ENCODE measurements at places on chromosomes 1 and 21.

DNA sequence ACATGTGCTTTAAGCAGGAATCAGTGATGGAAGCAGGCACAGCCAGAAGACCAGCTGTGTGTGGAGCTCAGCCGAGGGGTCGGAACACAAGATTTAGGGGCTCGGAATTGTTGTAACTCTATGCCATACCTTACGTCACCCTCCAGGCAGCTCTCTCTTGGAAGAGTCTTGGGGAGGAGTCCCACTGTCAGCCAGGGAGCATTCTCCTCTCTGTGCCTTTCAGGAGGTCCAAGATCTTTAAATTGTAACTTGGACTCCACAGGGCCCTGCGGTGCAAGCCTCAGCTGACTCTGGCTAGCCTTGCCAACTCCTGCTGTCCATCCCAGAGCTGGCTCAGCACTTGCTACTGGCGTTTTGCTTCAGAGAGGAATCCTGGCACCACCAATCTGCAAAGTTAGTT, 26.4 kb upstream of the ROR1 start:
- DNase-seq: no peak

- peak; percentile 5 for DNase-seq
Measured at GRCh38 chr1:33143176-33143575, 38.7 kb downstream of the TRIM62 start.

DNA sequence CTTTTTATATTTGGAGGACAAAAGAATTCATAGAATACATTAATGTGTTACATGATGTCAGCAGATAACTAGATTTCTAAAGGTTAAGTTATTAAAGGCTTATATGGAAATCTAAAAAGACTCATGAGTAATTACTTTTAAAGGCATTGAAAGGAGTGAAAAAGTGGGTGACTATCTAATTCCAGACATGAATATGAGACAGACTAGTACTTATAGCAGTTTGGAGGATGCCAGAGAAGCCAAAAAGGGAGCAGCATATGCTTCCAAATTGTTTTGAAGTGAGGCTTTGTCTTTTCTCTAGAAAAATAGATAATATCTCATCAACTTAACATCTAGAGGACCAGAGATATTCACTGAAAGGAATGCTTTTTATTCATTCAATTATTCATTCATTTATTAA, 275.5 kb upstream of the CACYBP start:
- no peak for DNase-seq

DNA sequence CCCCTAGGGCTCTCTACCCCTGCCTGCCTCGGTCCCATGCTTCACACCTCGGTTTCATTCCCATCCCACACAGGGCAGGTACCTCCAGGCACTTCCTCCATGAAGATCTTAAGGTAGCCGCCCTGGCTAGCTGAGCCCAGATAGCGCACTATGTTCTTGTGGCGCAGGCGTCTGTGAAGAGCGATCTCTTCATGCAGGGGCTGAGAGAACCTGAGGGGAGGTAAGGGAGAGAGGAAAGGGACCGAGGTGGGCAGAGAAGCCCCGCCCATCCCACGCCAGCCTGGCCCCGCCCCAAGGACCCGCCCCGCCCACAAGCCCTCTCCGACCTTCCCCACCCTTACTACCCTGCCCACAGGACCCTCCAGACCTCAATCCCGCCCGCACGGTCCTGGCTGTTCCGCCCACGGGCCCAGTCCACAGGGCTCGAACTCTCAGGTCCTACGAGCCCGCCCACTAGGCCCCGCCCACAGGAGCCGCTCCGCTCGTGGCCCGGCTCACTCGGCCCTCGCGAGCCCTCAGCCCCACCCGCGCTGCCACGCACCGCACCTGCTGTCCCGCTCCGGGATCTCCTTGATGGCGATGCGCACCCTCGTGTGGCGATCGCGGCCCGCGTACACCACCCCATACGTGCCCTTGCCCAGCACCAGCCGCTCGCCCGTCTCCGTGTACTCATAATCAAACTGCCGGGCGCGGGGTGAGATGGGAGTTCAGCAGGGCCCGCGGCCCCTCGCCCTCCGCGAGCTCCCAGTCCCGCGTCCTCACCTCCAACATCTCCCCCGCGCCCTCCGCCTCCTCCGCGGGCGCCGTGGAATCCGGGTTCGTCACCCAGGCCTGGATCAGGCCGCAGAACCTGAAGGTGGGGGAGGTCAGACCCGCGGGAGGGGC, 6.4 kb downstream of the MAP3K6 start:
- DNase-seq: no peak

GRCh38 chr1:39980555-39981313, 25.8 kb downstream of the MFSD2A start:
- DNase-seq: no peak

DNA sequence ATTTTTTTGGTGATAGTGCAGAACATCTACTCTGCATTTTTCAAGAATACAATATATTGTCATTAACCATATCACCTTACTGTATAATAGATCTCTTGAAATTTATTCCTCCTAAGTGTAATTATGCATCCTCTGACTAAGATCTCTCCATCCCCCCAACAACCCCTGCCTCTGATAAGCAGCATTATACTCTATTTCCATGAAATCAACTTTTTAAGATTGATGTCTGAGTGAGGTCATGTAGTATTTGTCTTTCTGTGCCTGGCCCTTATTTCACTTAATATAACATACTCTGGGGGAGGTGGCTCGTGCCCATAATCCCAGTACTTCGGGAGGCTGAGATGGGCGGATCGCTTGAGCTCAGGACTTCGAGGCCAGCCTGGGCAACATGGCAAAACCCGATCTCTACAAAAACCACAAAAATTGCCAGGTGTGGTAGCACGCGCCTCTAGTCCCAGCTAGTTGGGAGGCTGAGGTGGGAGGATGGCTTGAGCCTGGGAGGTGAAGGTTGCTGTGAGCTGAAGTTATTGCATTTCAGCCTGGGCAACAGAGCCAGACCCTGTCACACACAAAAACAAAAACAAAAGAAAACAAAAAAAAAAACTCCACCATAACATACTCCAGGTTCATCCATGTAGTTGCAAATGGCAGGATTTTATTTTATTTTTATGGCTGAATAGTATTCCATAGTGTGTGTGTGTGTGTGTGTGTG, 5.7 kb downstream of the ACOT11 start:
- DNase-seq: no peak

GRCh38 chr1:112502826-112503225, 5.9 kb upstream of the WNT2B start:
- DNase-seq: peak; percentile 30

- no peak for DNase-seq
Measured at GRCh38 chr1:213622365-213623063, 365.3 kb upstream of the PROX1 start.

GRCh38 chr1:181936269-181936668, 125.2 kb downstream of the ZNF648 start:
- DNase-seq: no peak

DNA sequence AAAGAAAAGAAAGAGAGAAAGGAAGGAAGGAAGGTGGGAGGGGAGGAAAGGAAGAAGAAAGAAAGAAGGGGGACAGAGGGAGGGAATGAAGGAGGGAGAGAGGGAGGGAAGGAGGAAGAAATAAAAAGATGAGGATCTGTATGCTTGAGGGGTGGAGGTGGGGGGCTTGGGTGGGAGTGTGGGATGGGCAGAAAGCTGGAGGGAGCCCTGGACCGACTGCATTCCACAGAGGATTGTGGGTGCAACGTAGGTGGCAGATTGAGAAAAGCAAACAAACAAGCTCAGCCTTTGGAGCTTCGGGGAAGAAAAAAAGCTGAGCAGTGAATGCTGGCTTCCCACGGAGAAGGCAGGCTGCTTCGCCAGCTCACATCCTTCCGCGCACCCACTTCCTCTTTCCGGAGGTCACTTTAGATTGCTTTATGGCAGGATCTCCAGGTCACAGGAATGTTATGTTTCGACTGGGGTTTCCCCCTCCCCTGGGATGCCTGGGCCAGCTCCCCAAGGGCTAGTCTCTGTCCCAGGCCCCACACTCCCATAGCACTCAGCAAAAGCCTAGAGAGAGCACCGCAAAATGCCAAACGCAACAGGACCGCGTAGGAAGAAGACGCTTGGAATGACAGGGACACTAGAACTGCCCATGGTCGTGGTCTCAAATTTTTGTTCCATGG, 20.7 kb upstream of the LGALS8 start:
- peak; percentile 60 for DNase-seq

GRCh38 chr1:53278298-53278725, 40.0 kb upstream of the MAGOH start:
- no peak for DNase-seq

DNA sequence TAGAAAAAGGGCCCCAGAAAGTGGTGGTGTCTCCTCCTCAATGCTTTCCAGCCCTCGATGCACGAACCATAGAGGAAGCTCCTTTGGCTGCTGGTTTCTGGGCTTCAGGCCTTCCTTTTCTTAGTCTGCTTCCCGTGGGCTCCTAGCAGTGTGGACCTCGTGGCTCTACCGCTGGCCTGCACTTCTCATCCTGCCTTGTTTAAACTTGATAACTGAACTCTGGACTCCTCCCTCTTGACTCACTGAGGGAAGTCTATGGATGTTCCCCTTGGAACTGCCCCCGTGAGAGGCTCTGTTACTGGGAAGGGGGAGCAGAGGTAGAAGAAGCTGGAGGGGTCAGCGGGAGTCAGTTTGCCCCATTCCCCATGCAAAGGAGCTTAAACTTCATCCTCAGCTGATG, 75.3 kb upstream of the WDR26 start:
- DNase-seq: no peak

DNA sequence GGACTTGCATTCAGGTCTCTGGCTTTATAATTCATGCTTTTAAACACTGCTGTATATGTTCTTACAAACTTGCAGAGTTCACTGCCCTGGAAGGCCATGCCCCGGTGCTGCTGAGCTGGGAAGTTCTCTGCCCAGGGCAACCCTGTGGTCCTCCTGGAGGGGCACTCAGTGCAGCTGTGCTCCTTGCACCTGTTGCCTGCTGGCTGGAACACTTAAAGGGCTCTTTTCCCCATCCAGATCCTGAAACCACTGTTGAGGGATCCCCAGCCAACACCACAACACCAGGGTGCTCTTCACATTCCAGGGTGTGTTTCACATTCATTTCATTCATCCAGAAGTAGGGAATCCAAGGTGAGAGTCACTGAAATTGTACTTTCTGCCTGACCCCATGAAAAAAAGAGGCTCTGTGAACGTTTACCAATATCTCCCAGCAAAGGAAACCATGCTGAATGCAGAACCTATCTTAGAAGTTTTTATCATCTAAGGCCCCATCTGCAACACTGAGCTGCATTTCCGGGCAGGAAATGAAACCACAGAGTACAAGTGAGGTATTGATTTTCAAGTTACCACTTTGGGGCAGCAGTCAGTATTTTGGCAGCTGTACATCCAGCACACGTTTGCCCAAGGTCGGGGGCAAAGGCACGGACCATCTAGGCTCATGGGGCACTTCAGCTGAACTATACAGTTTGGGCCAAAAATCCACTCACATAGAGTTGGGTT, 16.4 kb upstream of the KIAA0040 start:
- no peak for DNase-seq

GRCh38 chr1:94265906-94266305, 28.5 kb upstream of the ARHGAP29 start:
- DNase-seq: peak; percentile 18

DNA sequence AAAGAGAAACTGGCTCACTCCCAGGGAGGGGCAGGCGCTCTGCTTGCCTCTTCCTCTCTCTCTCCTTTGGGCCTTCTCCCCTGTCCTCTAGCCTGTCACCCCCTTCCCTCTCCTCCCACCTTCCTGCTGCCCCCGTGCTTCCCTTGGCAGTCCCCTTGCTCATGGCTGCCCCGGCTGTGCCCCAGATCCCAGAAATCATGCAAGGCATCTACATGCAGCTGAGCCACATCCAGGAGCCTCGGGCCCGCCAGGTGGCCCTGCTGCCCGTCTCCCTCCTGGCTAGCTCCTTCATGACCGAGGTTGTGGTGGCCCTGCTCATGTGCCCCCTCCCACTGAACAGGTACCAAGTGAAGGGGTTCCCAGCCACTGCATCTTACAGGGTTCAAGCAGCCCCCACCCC, 36.0 kb upstream of the TTC4 start:
- DNase-seq: no peak

DNA sequence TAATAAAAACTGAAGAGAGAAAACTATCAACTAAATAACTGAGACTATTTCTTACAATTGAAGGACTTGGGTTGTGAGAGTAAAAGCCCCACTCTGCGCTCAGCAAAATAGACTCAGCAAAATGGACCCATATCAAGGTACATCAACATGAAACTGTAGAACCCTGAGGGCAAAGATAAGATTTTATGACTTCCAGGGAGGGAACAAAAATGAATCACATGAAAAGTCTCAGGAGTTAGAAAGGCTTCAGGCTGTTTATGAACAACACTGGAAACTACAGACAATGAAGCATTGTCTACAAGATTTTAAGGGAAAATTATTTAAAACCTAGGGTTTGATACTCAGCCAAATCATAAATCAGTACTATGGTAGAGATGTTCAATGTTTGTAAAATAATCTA, 434.3 kb downstream of the PTPRC start:
- DNase-seq: no peak

DNA sequence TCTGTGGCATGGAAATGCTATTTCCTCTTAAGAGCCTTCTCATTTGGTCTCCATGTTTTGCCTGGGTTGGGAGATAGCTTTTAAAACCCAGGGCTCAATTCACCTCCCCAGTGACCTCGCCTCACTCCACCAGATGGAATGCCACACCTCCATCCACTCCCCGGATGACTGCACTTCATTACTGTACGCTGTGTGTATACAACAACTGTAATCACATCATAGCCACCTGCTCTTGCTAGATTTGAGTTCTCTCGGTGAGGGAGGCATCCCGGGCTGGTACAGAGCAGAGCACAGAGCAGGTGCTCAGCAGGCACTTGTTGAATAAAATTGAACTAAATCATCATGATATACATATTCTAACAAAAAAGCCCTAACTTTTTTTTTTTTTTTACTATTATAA, 26.0 kb downstream of the SDE2 start:
- DNase-seq: no peak

GRCh38 chr1:215007880-215008279, 74.7 kb upstream of the KCNK2 start:
- peak; percentile 43 for DNase-seq

DNA sequence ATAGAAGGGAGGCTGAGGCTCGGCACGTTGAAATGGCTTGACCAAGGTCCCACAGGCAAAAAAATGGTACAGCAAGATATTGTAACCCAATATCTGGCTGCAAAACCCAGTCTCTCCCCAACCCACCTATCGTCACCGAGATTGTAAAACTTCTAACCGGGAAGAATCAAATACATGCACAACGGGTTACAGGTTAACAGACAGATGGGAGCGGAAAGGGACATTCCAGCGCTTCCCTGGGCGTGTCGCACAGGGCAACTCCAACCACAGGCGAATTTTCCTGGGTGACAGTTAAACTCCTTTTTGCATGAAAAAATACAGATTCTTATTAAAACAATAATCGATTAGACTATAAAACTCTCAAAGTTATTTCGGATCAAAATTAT, 31.8 kb upstream of the JUN start:
- DNase-seq: peak; percentile 50
